ENCODE measurements at places on chromosomes 11 and 22. TPM values are rescaled to one million over a fixed set of nuclear protein-coding genes. Genes with fewer than 3 reads are reported as not detected.

- no peak for DNase-seq
Measured at GRCh38 chr22:19648419-19648929, 65.8 kb upstream of the SEPTIN5 start.

ANKK1 gene
- polyA plus RNA-seq = not detected

- no peak for DNase-seq
Measured at GRCh38 chr22:50264946-50265669, 3.6 kb upstream of the MAPK12 start.

DNA sequence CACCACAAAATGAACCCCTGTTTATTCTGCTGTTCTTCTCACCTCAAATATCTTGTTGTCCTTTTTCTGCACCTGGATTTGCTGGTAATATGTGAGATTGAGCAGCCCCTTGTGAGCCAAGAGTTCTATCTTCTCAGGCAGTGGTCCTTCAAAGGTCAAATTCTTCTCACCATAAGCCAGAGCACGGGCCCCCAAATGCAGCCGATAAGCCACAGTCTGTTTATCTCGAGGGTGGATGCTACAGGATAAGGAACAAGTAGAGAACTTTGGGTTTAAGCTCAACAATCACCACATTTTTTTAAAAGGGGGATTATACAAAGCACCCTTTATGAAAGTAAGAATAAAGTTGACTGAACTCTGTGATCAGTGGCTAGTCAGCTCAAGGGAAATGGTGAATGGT, 15.8 kb downstream of the TBRG1 start:
- DNase-seq = no peak

TUB gene
- polyA plus RNA-seq = 5.0 TPM

- DNase-seq = no peak
Measured at GRCh38 chr11:72696866-72697700, 22.9 kb upstream of the PDE2A start.

DNA sequence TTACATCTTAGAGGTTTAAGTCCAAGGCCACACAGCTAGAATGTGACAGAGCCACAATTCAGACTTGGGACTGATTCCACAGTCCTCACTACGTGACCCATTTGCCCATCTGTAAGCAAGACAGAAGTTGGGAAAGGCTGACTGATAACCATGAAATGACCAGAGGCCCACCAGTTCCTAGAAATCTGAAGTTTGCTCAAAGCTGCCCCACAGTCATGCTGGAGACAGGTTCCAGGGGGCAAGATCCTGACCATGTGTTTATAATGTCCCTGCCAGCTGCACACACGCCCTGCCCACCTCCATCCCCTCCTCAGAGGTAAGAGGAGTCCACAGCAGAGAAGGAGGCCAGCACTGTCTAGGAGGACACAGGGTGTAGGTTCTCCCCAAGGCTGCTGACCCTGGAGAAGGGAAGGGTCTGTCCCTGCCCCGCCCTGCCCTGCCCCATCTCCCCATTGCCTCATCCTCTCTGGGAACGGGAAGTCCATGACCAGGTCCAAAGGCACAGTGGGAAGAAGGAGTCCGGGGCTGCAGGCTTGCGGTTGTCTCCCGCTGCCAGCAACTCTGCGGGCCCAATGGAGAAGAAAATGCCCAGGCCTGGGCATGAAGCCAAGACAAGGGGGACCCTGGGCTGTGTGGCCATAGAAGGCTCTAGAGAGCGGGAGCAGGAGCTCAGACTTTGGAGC, 11.9 kb upstream of the OAF start:
- no peak for DNase-seq

DNA sequence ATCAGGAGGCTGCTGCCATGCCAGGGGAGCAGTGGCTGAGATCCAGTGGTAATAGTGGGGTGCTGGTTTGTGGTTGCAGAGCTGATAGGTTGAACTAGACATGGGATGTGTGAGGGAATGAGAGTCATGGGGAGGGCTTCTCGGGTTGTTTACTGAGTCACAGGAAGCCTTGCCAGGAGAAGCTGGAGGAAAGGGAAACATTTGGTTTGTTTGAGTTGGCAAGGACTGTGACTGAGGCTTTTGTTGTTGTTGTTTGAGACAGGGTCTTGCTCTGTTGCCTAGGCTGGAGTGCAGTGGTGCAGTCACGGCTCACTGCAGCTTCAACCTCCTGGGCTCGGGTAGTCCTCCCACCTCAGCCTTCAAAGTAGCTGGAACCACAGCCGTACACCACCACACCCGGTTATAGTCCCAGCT, 49.3 kb downstream of the CABIN1 start:
- DNase-seq = no peak

RBMXL2 gene
- 0.35 TPM for polyA plus RNA-seq

GSTT2B gene
- 3.0 TPM for polyA plus RNA-seq

SUSD2 gene
- 6.9 TPM for polyA plus RNA-seq

CABP4 gene
- polyA plus RNA-seq = not detected

- peak; percentile 52 for DNase-seq
Measured at GRCh38 chr22:22855617-22856308, 31.9 kb upstream of the IGLL5 start.

DNA sequence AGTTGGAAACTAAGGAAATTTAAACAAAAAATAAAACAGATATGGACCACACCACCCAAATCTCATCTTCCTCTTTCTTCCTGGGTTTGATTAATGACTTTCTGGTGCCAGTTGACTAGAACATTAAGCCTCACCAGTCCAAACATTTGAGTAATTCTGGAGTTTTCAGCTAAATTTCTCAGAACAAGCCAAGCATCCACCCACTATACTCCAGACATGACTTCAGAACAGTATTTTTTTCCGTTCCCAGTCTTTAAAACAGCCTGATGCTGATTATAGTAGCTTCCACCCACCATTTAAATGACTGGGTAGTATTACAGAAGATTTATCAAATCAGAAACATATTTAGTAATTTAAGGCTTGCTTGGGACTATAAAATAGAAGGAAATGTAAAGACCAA, 230.9 kb upstream of the UBASH3B start:
- no peak for DNase-seq

KRTAP5-8 gene
- polyA plus RNA-seq = 0.26 TPM

CCDC15 gene
- polyA plus RNA-seq = 0.97 TPM

- DNase-seq = no peak
Measured at GRCh38 chr11:128351168-128351567, 236.2 kb downstream of the ETS1 start.

DNA sequence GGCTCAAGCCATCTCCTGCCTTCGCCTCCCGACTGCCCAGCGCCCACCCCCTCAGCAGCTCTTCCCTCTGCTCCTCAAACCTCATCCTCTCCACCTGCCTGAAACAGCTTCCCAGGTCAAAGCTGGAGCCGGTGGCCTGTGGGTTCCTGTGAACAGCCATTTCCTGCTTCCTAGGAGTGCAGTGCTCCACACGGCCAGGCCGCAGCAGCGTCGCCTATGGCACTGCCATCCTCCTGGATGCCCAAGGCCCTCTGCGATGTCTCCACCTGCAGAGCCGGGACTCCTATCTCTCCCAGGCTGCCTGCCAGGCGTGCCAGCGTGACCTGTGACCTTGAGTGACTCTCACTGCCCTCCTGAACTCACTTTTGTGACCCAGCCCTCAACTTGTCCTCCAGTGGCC, 24.6 kb downstream of the PPM1F start:
- no peak for DNase-seq

- no peak for DNase-seq
Measured at GRCh38 chr11:69825941-69826340, 6.7 kb upstream of the FGF3 start.

DNA sequence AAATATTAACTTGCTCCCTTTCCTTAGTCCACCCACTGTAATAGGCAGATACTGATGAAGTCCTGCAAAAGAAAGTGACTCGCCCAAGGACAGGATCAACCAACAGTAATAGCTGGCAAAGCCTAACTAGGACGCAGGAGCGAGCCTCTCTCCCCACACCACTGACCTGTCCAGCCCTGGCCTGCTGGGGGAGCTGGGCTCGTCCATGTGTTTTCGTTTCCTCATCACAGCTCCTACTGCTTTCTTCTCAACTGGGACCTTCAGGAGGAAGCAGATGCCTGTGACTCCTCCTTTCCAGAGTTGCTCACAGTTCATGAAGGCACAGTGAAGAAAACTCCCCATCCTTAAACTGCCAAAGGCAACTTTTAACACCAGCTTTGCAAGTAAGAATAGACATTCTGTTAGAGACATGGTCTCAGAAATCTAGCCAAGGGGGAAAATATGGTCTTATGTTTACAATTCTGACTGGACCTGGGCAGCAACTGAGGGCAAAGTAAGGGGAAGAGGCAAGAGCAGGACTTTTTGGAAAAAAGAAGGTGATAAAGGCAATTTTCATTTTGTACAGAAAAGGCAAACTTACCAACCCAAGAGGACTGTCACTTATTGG, 11.6 kb upstream of the GPHA2 start:
- no peak for DNase-seq

DNA sequence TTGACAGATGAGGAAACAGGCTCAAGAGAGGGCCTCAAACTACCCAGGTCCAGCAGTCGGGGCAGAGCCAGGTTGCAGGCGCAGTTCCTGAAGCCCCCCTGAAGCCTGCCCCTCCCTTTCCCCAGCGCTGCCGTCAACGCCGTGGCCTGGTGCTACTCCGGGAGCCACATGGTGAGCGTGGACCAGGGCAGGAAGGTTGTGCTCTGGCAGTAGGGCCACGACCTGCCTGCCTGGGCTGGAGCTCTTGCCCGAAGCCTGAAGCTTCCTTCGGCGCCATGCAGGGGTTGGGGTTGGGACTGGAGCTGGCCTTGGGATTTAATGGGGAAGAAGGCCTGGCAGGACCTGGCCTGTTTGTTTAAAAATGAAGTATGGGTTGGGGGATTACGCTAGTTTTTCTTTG, 15.0 kb downstream of the ATG16L2 start:
- no peak for DNase-seq

TCN2 gene
- polyA plus RNA-seq = 39.3 TPM

DNA sequence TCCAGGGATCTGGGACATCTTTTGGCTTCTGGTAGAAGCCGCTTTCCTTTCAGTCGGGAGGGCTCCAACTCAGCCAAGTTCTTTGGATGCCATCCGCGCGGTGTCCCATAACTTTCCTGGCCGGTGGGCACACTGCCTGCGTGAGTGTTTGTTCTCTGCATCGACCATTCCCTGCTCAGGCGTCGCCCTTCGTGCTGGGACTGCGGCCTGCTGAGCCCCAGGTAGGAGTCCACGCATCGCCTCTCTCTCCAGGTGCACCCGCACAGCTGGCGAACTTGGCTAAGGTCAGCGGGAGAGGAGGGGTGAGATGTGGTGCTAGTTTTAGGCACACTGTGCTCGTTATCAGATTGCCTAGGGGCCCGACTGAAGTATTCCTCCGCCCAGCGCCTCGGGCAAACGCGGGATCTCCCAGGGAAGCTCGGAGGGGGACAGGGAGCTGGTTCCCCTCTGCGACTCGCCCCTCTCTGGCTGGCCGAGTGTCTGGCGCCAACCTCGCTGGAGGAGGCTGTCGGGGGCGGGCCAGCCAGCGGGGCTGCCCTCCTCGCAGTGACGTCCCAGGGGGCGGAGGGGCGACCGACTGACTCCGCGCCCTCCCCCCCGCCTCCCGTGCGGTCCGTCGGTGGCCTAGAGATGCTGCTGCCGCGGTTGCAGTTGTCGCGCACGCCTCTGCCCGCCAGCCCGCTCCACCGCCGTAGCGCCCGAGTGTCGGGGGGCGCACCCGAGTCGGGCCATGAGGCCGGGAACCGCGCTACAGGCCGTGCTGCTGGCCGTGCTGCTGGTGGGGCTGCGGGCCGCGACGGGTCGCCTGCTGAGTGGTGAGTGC, at the start of gene LAYN:
LAYN (plus strand) TSS at position 607 of the 823 bp plus-strand sequence; CDS start at position 731, 124 bp downstream.
- DNase-seq = peak; percentile 73

GRCh38 chr11:2209900-2210321, 38.3 kb upstream of the TH start:
- DNase-seq = no peak

Data from hepatocyte (in vitro differentiated cells).